ENCODE measurements at places on chromosomes 12 and 14. TPM values are rescaled to one million over a fixed set of nuclear protein-coding genes. Genes with fewer than 3 reads are reported as not detected.

DNA sequence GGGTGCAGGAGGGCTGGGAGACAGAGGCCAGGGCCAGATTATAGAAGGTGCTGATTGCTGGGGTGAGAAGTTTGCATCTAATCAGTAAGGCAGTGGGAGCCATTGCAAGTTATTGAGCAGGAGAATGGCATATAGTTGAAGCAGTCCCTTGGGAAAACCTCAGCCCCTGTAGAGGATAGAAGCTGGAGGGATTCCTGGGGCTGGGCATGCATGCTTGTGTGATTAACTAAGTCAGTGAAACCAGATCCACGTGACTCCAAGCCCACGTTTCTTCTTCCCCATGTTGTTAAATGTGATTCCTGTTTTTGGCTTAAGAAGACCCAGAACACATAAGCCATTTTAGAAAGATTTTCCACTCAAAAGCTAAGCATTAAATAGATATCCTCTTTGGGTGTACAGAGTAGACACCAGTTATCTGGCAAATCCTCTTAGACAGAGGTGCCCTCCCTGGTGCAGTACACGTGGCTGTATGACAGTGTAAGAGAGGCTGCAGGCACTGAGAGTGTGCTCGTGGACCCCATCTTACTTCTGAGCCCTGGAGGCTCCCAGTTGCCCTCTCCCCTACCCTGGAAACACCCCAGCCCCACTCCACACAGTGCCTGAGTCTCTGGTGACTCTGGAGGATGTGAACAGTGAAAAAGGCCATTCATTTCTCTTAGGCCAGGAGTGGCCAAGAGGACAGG, 3.2 kb downstream of the C14orf132 start:
- DNase-seq = peak; percentile 71

- DNase-seq = no peak
These were observed 553 bp upstream of the DAZAP2 start for GRCh38 chr12:51238037-51238509.

- no peak for DNase-seq
These were observed 4.0 kb downstream of the SRGAP1 start for GRCh38 chr12:63848450-63848849.

DNA sequence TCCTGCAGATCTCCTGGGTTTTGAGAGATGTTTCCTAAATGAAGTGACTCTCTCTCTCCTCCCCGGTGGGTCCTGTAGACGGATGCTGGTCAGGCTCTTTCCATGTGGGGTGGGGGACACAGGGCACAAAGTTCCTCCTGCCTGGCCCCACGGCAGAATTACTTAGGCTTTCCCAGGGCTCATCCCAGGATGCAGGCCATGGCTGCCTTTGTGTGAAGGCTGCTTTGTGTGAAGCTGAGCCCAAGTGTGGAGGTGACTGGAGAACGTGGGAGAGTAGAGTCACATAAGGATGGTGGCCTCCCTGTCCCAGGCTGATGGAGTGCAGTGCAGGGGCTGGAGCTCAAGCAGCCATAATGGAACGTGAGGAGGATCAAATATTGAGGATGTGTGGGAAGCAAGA, 200.2 kb downstream of the ADGRD1 start:
- DNase-seq = no peak

GRCh38 chr14:50008562-50008961, 107.8 kb downstream of the VCPKMT start:
- no peak for DNase-seq

The HRK gene
- not detected for total RNA-seq

The GALNT9 gene
- 0.49 TPM for total RNA-seq

GRCh38 chr12:57234571-57235016, 5.1 kb downstream of the SHMT2 start:
- no peak for DNase-seq

The AICDA gene
- not detected for total RNA-seq

The LRRIQ1 gene
- 1.5 TPM for total RNA-seq

The GPATCH2L gene
- total RNA-seq = 47.9 TPM

DNA sequence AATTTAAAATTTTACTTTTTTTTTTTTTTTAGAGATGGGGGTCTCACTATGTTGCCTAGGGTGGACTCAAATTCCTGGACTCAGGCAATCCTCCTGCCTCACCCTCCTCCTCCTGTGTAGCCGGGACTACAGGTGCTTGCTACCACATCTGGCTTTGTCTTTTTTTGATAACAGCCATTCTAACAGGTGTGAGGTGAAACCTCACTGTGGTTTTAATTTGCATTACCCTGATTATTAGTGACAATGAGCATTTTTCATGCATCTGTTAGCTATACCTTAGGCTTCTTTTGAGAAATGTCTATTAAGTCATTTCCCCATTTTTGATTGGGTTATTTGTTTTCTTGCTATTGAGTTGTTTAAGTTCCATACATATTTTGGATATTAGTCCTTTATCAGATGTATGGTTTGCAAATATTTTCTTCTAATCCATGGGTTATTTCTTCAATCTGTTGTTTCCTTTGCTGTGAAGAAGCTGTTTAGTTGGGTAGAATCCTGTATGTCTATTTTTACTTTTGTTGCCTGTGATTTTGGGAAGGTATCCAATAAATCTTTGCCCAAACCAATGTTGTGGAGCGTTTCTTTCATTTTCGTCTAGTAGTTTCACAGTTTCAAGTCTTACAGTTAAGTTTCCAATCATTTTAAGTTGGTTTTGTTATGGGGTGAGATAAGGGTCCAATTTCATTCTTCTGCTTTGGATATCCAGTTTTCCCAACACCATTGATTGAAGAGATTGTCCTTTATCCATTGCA, 86.1 kb downstream of the MYF5 start:
- DNase-seq = no peak

DNA sequence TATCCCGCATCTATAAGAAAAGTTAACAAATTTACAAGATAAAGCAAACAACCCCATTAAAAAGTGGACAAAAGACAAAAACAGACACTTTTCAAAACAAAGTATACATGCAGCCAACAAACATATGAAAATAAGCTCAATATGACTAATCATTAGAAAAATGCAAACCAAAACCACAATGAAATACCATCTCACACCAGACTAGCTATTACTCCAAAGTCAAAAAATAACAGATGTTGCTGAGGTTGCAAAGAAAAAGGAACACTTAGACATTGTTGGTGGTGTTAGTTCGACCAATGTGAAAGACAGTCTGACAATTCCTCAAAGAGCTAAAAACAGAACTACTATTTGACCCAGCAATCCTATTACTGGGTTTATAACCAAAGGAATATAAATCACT, 968.6 kb upstream of the USP15 start:
- no peak for DNase-seq

- DNase-seq = no peak
These were observed 52.1 kb downstream of the EIF2S3B start for GRCh38 chr12:10557766-10558165.

DNA sequence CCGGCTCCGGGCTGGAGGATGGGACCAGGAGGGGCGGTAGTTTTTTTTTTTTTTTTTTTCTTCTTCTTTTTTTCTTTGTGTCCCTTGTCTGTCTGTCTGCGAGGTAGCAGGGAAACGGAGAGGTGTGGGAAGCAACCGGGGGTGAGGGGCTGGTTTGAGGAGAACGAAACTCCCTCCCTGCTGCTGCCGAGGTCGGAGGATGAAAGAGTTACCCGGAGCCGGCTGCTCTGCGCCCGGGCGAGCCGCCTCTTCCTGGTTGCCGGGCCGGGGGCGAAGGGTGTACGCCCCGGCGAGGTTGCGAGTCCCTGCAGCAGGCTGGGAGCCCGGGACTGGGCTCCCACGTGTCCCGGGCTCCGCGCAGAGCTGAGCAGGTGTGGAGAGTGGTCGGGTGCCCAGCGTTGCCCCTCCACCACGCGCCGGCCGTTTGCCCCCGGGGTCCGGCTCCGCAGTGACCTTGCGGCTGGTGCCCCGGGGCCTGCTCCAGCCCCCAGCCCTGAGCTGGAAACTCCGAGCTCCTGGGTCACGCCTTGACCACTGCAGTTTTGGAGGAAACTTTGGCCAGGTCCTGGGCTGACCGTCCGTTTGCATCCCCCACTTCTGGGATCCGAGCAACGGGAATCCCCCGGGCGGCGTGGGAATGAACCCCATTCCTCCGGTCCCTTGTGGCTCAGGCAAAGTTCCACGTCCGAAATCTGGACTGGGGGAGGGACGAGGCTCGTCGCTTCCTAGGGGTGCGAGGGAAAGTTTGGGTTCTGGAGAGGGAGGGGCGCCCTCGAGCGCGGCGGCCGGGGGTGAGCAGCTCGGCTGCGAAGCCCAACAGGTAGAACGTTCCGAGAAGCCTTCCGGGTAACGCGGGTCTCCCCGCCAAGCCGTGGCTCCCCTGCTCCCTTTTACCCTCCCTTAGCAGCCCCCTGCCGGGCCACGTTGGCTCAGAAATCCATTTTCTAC, 1.3 kb downstream of the CHST11 start:
- peak; percentile 14 for DNase-seq

The ARHGAP9 gene
- total RNA-seq = 0.18 TPM

DNA sequence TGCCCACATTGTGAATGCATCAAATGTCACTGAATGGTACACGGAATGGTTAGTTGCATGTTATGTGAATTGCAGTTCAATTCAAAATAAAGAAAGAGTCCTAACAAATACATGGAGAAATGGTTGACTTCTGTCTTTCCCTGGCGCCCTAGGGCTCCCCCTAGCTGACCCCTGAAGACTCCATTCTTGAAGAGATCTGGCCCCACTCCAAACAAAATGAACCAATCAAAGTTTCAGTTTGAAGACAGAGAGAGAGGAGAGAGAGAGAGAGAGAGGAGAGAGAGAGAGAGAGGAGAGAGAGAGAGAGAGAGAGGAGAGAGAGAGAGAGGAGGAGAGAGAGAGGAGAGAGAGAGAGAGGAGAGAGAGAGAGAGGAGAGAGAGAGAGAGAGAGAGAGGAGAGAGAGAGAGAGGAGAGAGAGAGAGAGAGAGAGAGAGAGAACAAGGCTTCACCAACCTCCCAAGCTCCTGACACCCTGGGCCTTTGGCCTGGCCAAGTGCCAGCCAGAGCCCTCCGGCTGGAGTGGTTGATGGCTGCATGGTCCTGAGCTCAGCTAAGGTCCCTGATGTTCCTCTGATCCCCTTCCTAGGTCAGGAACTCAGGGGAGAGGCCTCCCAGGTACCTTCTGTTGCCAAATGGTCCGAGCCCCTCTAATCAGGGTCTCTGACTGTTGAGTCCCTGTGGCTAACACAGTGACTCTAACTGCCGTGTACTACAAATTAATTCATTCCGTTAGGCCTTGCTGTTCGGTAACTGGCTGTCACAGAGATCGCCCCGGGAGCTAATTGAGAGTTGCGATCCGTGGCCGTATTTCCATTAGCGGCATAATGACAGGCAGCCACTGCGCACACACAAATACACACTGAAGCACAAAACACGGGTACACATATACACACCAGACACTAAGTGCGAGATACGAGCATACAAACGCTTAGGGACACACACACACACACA, 188.8 kb downstream of the ESRRB start:
- no peak for DNase-seq

DNA sequence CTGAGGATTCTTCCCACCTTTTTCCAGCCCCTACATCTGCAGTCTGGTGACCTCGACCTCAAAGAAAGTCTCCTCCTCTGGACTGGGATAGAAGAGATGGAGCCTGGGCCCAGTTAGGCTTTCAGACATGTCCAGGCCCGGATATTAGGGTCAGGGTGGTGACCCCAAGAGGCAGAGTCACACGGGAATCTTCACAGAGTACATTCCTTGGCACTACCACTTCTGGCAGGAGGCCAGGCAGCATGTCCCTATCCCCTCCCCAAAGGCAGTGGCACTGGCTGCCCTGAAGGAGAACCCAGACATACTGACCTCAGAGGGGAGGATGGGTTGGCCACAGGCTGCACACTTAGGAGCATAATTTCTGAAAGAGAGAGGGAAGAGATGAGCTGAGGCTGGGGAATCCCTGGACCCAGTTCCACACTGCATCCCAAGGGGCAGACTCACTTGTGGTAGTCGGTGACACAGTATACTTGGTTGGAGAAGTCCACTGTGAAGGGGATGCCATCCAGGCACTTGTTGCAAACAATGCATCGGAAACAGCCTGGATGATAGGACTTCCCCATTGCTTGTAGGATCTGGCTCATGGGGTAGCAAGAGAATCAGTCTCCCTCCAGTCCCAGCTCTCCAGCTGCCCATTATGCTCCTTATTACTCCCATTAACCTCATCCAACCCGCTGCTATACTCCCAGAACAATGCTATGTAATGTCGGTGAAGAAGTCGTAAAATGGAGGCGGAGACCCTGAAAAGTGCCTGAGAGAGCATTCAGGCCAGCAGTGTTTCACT, 7.6 kb downstream of the AJUBA start:
- DNase-seq = no peak

The SSTR1 gene
- total RNA-seq = 0.63 TPM

GRCh38 chr12:6458281-6459003, 6.6 kb downstream of the TAPBPL start:
- DNase-seq = no peak

DNA sequence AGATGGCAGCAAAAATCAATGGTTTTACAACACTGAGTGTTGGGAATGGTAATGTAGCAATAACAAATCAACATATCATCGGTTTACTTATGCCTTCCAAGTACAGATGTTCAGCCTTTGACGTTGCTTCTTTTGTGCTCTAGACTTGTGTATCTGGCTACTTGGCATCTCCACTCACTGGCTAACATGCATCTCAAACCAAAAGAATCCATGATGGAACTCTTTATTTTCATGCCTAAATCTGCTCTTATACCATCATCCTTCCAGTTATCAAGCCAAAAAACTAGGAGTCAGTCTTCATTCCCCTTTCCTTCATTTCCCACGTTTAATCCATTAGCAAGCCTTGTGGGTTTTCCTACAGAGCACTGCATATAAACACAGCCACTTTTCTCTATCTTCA, 89.2 kb upstream of the USP44 start:
- DNase-seq = no peak

- peak; percentile 91 for DNase-seq
These were observed 141.1 kb downstream of the PAWR start for GRCh38 chr12:79549531-79550271.
